ENCODE measurements at places on chromosomes 7 and 10.

GRCh38 chr10:25177093-25177753 lies 2.4 kb downstream of the GPR158 start:
- DNase-seq: no peak

DNA sequence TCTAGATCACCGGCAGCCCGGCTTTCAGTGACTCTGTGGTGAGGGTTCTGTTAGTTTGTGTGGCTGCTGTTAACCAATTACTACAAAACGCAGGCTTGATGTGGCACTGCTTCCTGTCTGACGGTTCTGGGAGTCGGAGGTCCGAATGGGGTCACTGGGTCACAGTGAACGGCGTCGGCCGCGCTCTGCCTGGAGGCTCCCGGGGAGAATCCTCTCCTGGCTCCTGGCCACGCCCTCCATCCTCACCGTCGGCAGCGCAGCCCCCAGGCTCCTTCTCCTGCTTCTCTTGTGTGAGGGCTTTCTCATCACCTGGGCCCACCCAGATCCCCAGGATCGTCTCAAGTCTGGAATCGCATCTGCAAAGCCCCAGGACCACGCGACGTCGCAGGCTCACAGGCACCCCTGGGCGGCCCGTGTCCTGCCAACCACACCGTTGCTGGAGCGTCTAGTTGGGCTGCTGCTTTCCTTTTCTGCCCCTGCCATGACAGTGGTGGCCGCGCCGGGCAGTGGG lies 31.8 kb upstream of the NKX6-2 start:
- DNase-seq: no peak

DNA sequence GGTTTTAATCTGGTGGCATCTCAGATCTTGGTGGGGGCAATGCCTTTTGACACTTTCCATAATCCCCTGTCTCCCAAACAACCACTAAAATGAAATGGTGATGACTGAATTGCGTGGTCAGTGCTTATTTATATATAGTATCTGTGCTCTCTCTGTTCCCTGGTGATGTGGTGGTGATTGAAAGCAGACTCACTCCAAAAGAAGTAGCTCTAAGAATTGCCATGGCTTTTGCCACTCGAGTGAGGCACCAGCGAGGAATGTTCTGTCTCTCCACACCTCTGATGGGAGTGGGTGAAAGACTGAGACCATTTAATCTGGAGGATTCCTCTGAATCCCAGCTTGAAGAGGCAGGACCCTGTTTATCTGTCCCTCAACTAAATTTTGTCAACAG lies 2.8 kb downstream of the DUSP5 start:
- no peak for DNase-seq

DNA sequence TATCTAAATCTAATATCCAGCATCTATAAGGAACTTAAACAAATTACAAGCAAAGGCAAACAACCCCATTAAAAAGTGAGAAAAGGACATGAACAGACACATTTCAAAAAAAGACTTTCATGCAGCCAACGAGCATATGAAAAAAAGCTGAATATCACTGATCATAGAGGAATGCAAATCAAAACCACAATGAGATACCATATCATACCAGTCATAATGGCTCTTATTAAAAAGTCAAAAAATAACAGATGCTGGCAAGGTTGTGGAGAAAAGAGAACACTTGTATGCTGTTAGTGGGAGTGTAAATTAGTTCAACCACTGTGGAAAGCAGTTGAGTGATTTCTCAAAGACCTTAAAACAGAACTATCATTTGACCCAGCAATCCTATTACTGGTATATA lies 334.4 kb upstream of the CACNA2D1 start:
- no peak for DNase-seq

DNA sequence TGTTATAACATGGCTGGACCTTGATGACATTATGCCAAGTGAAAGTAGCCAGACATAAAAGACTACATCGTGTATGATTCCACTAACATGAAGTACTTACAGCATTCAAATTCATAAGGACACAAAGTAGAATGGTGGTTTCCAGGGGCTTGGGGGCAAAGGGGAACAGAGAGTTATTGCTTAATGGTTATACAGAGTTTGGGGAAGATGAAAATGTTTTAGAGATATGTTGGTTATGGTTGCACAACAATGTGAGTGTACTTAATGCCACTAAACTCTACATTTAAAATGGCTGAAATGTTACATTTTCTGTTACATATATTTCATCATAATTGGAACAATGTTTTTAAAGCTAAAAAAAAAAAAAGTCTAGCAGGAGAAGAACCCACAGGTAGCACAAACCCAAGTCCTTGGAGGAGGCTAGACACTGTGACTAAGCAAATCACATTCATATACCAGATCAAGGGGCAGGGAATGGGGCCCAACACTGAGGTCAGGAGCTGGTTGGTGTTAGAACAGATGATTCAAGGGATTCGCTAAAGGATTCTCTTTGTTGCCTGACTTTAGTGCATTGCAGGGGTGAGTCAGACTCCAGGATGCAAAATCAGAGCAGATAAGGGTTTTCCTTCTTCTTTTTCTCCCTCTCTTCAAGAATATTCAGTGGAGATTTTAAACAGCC lies 25.1 kb upstream of the AOAH start:
- no peak for DNase-seq

GRCh38 chr7:92888-93672 lies 99.3 kb upstream of the FAM20C start:
- no peak for DNase-seq

- DNase-seq: no peak
Observed at GRCh38 chr7:20408467-20408826, 77.7 kb downstream of the ITGB8 start.

DNA sequence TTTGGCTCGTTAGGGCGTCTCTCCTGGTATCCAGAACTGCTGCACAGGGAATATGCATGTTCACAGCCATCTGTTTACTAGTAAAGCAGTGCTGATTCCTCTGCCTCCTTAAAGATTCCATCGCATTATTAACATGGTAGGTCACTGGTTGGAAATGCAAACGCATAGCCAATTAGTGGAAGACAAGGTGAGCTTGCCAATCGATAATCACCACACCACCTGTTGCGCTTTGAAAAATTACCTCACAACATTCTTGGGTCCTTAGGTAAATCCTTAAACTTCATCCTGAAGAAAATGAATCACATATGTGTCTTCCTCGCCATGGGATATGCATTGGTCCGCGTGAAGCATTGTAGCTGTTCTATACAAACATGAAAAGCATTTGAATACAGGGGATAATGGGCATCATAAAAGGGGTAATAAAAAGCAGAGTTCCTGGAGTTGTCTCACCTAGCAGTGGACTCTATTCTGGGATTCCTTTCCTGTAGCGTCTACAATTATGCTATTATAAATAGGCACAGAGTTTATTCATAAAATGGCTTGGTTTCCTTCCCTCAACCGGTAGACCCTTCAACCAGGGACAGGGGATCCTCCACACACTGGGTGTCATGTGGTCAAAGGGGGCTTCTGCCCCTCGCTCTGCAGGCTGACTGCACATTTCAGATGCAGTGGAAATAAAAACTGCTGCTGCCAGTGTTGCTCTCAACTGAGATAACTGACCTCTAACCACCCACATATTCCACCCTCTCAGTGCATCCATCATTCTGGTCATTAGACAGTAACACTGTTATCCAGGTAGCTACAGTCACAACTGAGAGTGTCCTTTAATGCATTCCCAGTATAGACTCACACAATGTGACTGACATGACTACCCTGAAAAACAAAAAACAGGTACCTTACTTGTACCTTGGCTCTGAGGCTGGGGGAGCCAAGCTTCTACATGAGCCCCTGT lies 389.2 kb upstream of the NFE2L3 start:
- DNase-seq: no peak

DNA sequence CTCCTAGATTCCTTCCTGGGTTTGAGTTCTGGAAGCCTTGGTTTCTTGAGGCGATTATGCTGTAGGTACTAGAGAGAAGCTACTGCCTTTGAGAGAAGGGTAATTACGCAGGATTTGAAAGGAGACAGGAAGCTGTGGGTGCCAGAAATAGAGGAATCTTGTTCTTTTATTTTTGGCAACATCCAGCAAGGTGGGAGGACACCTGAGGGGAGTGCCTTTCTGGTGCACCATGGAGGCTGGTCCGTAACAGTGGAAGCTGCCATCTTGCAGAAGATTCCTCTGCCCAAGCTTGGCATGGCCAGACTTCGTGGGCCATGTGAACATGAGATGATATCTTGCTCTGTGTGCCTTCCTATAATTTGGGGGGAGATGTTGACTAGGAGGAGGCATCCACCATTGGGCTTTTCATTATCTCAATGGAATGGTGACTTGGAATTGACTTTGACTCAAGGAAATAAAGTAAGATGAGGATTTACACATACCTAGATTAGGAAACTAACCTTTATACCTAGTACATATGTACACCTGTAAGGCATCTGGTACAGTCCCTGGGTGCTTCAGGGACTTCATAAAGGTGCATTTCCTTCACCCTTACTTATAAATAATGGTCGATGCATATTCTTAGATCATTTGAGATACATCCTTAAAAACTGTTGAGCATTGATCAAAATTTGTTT lies 98.2 kb downstream of the PFKFB3 start:
- DNase-seq: no peak

GRCh38 chr7:159136846-159137245 lies 7.8 kb downstream of the VIPR2 start:
- no peak for DNase-seq

DNA sequence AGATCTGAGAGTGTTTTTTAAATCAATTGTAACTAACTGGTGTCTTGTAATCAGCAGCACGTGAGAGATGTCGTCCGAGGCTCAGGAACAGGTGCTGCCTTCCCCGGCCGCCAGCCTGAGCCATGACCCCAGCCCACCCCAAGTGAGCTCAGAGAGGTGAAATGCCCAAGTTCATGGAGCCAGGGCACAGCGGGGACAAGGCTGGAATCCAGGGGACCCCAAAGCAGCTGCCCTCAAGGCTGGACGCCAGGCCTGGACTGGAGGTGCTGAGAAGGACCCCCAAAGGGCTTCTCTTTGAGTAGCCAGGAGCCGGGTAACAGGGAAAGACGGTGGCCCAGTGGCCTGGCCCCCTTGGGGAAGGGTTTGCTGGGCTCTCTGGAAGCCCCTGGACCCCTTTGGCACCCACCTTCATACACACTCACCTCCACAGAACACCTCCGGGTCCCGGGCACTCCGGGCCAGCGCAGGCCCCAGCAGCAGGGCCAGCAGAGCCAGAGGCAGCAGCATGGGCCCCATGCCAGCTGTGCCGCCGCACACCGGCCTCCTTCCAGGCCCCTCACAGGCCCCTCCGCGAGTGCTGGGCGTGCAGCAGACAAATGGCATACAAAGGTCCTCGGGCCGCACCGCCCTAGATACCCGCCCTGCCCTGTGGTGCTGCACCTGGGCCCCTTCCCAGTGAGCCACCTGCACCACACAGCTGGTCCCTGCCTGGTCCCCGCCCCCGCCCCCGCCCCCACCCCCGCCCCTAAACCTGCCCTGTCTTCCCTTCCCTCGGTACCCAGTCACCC lies 24.0 kb upstream of the CNPY1 start:
- no peak for DNase-seq

DNA sequence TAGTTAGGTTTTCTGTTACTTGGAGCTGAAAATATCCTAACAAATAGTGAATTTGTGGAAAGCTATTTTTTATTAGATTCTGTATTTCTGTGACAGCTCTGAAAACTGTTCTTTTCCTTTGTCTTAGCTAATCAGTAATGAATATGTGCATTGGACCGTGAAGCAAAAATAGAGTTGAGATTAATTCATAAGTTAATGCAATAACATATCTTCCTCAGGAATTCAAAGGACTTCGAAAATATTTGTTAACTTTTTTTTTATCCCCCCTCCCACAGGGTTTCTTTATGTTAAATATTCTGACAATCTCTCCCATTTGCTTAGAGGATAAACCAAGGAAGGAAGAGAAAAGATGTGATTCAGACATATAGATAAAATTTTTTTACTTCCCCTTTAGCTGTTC lies 101.4 kb downstream of the PODXL start:
- no peak for DNase-seq

DNA sequence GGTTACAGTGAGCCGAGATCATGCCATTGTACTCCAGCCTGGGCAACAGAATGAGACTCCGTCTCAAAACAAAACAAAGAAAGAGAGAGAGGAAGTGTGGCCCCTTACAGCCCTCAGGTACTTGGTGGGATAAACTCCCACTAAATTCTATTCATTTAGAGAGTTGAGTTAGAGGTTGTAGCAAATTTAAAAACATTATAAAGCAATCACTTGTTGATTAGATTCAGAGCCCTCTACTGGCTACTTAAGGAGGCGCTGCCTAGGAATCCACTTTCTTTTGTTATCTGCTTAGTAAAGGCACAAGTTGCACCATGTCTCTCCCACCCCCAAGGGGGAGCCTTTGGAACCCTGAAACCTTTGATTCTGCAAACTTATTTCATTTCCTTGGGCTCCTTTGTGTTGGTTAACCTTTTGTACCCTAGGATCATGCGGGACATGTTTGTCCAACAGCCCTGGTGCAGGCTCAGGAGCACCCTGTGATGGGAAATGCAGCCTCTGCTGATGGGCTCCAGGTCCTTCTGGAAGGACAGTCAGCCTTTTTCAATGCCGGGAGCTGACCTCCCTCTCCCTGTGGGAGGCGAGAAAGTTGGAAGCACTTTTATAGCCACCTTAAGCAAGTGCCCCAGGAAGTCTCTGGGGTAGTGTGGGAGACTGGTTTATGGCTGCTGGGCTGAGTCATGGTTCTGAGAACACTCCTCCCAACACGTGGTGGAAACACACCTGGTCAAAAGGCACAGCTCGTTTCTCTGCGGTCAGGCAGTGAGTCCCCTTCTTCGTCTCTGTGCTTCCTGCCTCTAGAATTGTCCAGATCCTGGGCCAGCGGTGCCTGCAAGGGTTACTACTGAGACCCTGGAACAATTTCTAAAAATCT lies 2.3 kb downstream of the HKDC1 start:
- no peak for DNase-seq

- DNase-seq: no peak
Observed at GRCh38 chr7:97693586-97693985, 38.3 kb upstream of the TAC1 start.

GRCh38 chr7:32216759-32217158 lies 146.6 kb upstream of the PDE1C start:
- no peak for DNase-seq

DNA sequence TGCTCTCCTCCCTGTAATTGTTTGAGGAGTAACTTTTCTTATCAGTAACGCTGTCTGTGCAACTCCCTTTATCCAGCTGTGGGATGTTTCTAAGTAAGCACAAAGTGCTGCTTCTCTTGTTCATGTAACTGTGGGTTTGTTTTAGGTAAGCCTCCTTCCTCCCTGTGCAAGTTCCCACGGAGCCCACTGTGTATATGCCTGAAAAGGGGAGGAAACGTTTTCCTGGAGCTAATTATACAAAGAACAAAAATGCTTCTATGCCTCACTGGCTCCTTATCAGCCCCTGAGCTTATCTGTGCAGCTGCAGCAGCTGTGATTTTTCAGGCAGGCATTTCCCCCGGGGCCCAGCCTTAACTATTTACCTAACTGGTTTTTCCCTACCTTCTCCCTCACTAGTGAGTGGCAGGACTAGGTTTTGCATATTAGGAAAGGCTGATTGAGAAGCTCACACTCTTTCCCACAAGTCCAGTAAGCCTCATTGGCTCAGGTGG lies 593.4 kb upstream of the GHITM start:
- DNase-seq: no peak
